ENCODE measurements at places on chromosomes 5 and 9.

DNA sequence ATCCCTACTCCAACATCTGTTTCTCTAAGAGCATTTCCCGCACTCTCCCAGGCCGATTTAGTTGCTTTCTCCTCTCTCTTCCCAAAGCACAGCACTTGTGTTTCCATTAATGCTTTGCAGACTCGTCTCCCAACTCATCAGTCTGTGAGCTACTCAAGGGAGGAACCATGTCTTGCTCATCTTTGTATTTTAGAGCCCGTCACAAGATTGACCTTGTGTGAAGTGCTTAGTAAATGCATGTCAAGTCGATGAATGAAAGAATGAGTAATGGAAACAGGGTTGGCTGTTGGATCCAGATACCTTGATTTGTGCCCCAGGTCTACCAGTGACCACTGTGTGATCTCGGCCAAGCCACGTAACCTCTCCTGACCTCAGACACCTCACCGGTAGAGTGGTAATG, 99.3 kb downstream of the KLF4 start:
- no peak for DNase-seq

- no peak for DNase-seq
Measured at GRCh38 chr9:86222667-86223066, 36.8 kb downstream of the C9orf153 start.

- DNase-seq: no peak
Measured at GRCh38 chr9:130119519-130120298, 52.5 kb upstream of the NCS1 start.

- DNase-seq: no peak
Measured at GRCh38 chr9:80061940-80062339, 490.2 kb downstream of the TLE4 start.

DNA sequence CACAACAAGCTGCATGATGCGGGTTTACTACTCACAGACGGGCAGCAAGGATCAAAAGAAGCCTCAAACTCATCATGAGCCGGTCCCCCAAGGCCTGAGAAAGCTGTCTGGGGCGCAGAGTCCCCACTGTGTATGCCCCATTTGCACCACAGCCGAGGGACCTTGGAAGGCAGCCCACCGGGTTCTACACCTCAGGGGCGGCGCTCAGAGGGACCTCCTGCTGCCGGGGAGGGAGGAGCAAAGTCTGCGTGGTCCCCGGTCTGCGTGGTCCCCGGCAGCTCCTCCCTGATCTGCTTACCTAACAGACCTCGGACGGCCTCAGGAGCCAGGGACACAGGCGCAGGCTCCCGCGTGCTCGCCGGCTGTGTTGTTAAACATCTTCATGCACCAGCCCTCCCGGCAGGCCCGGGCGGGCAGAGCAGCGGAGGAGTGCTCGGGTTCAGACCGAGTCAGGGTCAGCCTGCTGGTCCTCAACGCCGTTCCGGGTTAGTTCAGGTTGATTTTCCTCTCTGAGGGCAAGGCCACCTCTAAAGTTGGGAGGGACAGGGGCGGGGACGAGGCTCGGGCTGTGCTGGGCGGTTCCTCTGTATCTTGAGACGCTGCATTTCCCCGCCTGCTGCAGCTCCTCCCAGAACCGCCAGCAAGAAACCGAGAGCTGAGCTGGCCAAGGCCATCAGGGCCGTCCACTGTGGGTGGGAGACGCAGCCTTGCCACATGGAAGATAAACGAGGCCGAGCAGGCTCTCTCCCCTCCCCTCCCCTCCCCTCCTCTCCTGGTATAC, 74.6 kb downstream of the MRPL36 start:
- DNase-seq: no peak

DNA sequence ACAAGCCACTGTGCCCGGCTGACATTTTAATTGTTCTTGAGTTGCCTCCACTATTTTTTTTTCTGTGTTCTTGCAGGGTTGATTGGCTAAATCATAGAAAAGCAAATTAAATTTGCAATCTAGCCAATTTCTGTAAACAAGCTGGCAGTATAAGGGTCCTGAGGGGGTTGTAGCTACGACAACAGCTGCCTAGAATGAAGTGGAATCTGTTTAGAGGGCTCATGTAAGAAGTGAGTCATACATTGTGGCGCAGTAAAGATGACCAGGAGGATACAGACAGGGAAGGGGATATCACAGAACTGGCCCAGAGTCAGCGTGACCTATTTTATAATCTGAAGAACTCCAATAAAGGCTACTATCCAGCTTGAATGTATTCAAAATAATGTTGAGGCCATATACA, 82.2 kb upstream of the TLE1 start:
- DNase-seq: no peak

DNA sequence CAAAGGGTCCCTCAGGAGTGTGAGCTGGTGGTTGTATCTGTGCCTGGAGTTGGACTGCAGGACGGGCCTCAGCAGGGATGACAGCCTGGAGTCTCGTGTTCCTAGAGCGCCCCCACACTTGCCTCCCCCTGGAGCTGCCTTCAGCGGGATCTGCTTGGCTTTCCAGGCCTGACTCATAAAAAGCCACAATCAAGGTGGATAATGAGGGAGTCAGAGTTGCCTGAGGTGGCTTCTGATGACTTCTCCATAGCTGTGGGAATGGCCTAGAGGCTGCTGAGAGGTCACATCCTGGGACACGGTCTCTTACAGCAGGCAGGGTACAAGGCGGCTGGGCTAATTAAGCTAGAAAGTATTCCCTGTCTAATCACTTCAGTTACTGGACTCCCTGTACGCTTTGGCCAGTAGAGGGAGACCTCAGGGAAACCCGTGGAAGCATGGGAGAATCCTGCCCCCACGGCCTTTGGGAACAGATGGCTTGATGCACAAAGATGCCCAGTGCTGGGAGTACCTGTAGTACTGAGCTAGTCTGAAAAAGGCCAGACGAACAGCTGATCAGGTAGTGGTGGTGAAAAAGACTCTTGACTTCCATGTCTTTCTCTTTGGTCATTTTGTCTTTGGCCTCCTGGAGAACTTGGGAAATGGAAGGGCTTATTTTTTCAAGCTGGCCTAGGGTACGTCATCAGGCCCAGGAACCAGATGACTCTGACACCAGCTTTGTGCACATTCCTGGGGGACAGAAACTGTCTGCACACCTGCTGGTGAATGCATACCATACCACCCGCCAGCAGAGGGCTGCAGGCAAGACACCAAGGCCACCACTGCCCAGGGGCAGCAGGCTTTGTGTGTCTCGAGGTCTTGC, 16.1 kb upstream of the FRRS1L start:
- peak; percentile 76 for DNase-seq

DNA sequence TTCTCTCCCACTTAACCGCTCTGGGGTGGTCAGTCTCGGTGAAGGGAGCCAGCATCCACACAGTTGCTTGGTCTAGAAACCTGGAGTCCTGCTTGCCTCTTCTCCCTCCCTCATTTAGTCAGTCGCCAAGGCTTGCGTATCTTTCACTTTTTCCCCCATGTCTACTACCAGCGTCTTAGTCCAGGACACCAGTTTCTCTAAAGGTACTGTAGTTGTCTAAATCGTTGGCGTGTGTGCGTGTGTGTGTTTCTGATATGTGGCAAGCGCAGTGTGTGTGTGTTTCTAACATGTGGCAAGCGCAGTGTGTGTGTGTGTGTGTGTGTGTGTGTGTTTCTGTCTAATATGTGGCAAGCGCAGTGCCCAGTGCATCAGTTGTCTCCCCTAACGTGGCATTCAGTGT, 641 bp downstream of the ATP6V1G1 start:
- no peak for DNase-seq

All from T47D (cell line).